ENCODE measurements at places on chromosomes 11 and 22.
A peak's percentile ranks its signal among the peaks of the same experiment; 100 is the strongest.

GRCh38 chr11:3159296-3160190 is 5.6 kb downstream of the OSBPL5 start:
- DNase-seq, result no peak

DNA sequence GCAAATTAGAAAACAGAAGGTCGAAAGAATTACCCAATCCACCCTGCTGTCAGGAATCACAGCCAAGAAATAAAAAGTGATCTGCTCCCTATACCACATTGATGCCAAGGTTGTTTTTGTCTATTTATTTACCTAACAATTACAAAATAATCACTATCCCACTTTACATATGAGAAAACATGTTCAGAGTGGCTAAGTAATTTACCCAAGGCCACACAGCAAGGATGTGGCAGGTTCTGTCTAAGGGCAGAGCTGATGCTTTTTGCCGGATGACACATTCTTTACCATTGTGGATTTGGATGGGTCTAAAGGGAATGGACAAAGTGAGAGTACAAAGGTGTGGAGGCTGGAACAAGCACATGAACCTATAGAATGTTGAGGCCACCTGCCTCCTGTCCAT is 460.7 kb downstream of the INSC start:
- no peak for DNase-seq

- DNase-seq, result peak; percentile 20
These were observed 6.7 kb upstream of the CCDC90B start for GRCh38 chr11:83292709-83293456.

GRCh38 chr22:25781801-25782200 is 39.8 kb downstream of the MYO18B start:
- no peak for DNase-seq

GRCh38 chr11:130522284-130522961 is 74.0 kb downstream of the ADAMTS15 start:
- DNase-seq, result no peak

Data from activated T-cell treated with anti-CD3 and anti-CD28 coated beads, Interleukin-2, amount 50 U/mL, for 48 hours (primary cell).